A673 (cell line): ENCODE measurements at places on chromosomes 13 and 19.

GRCh38 chr19:56269348-56269747, 3.2 kb upstream of the EDDM13 start:
- no peak for DNase-seq

GRCh38 chr13:62663767-62664166, 1248.1 kb upstream of the PCDH20 start:
- no peak for DNase-seq

DNA sequence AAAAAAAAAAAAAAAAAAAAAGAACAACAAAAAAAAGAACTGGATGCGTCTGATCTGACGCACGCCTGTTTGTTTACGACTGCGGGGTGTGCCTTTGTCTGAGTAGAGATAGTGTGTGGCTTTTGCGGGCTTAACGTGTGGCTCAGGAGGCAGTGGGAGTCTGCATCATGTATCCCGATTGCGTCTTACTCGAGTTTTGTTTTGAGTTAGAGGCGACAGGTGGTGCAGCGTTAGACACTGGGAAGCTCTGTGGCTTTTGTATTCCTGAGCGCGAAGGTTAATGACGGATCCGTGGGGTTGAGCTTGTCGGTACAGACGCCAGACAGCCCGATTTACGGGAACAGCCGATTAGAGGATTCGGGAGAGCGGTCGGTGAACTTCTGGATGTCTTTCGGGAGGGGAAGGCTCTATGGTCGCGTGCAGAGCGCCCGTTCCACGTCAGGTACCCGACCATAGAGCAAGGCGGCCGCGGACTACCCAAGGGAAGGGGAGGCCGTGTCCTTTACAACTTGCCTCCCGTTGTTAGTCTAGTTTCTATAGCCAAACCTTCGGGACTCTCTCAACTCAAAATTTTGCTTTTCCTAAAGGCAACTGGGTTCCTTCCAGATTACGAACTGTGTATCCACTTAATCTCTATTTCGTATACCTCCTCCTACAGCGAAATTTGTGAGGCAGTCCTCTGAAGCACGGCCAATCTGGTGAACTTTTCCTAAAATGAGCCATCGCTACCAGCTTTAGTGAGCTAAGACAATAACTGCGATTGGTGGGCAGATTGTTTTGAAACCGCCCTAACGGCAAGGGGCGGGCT, 926 bp upstream of the HNRNPUL1 start:
- DNase-seq = no peak

- DNase-seq = no peak
These were observed 45.6 kb downstream of the CEBPG start for GRCh38 chr19:33418871-33419787.

DNA sequence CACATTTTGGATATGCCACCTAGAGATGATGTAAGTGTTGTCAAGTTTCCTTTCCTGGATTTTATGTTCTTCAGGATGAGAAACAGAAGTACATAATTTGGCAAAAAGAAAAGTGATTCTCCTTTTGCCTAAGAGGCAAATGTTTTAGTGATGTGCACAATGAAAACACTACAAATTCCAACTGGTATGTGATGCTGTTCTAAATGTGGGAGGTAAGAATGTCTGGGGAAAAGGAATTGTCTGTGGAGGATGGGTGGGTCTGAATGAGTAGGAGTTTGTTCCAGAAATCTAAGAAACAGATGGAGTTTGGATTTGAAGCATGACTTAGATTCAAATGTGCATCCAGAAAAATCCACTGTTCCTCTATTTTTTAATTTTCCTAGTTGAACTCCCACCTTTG, 473.6 kb upstream of the SPRY2 start:
- DNase-seq = no peak

GRCh38 chr13:101127741-101128353, 288.5 kb downstream of the NALCN start:
- DNase-seq = peak; percentile 71

- DNase-seq = no peak
These were observed 202.5 kb upstream of the RFC3 start for GRCh38 chr13:33615436-33615835.

GRCh38 chr19:3578390-3578789, 5.6 kb downstream of the HMG20B start:
- no peak for DNase-seq

DNA sequence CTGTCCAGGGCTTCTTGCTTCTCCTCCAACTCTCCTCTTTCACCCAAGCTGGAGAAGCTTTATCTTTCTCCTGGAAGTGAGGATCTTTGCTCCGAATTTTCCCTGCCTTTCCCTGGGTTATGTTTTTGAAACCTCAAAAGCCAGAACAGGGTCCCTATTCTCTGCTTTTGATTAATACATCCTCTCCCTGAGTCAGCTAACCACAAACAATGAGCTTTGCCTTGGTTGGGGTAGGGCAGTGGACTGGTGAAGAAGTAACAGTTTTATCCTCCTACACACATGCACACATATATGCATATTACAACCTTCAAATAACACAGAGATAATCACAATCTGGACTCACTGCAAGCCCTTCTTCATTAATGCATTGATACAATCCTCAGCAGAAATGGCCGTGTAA, 44.6 kb downstream of the DLEU7 start:
- DNase-seq = no peak

DNA sequence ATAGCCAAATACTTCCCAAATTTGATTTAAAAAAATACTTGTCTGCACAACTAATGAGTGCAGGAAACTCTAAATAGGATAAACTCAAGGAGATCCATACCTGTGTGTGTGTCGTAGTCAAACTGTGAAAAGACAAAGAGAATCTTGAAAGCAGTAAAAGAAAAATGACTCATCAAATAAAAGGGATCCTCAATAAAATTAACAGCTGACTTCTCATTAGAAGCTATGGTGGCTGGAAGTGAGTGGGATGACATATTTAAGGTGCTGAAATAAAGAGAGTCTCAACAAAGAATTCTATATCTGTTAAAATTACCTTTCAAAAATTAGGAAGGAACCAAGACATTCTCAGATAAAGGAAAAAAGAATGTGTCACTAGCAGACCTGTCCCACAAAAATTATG, 13.7 kb downstream of the RNASEH2B start:
- no peak for DNase-seq

- DNase-seq = no peak
These were observed 1.8 kb upstream of the POLRMT start for GRCh38 chr19:634975-635652.

DNA sequence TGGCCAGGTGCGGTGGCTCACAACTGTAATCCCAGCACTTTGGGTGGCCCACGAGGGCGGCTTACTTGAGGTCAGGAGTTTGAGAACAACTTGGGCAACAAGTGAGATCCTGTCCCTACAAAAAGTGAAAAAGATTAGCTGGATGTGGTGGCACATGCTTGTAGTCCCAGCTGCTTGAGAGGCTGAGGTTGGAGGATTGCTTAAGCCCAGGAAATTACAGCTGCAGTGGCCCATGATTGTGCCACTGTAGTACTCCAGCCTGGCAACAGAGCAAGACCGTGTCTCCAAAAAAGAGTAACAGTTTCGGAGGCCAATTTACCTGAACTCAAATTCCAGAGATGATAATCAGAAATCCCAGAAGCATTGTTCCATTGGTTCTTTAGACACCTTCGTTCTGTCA, 4.4 kb downstream of the ZNF473 start:
- DNase-seq = no peak

- no peak for DNase-seq
These were observed 112.4 kb downstream of the ZNF429 start for GRCh38 chr19:21617740-21618339.

DNA sequence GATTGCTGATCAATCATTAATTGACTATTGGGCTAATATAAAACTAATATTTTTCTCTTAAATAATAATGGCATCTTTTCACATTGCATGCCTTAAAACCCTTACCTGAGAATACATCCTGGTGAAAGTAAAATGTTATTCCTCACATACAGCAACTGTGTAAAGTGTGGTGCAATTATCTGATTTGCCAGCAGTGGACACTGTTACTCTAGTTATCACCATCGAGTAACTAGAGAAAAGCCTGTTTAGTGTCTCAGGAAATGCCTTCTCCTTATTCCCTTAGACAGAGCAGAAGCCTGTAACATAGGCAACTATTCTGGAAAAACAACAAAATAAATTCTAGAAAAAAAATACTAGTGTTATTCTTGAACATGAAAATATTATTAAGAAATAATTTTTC, 459.8 kb downstream of the FGF14 start:
- DNase-seq = peak; percentile 80

DNA sequence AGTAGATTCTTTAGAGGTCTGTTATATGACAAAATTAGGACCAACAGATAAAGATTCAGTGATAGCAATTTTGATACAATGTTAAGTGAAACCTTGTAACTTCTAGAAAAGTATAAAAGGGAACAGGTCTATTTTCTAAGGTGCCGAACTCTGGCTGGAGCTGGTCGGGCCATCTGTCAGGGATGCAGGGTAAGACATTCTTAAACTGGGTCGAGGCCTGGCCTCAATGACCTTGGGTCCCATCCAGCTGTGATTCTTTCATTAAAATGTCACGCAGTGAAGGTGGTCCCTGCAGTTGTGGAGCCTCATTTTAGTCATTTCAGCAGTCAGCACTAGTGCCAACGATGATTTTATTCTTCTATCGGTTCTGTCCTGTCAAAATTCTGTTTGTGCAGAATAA, 271.9 kb upstream of the SPRY2 start:
- no peak for DNase-seq

DNA sequence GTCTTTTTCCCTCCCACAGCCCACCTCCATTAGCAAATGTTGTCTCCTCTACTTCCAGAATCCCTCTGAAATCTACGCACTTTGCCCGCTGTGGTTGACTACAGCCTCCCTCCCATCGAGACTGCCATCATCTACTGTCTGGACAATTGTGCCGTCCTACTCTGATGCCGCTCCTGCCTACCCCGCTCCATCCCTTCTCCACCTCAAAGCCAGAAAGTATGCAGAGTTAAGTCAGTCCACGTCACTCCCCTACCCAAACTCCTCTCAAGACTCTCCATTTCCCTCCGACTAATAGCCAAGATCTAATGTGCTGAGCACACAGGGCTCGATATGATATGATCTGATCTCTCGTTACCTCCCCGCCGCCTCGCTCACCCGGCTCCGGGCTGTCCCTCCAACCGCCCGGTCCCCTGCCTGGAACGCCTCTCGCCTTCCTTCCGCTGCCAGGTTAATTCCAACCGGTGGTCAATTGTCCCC, 556 bp downstream of the CACTIN start:
- no peak for DNase-seq

- DNase-seq = peak; percentile 75
These were observed 13.6 kb downstream of the CCDC97 start for GRCh38 chr19:41323430-41324125.

- DNase-seq = no peak
These were observed 14.4 kb upstream of the CEBPA start for GRCh38 chr19:33316541-33317264.

DNA sequence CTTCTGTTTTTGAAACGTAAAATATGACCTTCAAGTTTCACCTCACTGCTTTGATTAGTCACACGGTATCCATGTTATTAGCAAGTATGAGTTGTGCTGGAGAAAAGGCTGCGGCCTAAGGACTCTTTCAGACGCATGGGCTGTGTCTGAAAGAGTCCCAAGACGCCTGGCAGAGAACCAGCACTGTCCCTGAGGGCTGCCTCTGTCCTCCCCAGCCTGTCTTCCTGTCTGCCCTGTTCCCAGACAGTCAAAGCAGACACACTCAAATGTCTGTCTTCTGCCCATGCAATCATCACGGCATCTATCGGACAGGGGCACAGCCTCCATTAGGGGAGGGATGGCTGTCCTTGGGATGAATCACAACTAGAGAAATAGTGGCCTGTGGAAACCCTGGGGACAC, 65.5 kb downstream of the DPY19L3 start:
- DNase-seq = no peak

DNA sequence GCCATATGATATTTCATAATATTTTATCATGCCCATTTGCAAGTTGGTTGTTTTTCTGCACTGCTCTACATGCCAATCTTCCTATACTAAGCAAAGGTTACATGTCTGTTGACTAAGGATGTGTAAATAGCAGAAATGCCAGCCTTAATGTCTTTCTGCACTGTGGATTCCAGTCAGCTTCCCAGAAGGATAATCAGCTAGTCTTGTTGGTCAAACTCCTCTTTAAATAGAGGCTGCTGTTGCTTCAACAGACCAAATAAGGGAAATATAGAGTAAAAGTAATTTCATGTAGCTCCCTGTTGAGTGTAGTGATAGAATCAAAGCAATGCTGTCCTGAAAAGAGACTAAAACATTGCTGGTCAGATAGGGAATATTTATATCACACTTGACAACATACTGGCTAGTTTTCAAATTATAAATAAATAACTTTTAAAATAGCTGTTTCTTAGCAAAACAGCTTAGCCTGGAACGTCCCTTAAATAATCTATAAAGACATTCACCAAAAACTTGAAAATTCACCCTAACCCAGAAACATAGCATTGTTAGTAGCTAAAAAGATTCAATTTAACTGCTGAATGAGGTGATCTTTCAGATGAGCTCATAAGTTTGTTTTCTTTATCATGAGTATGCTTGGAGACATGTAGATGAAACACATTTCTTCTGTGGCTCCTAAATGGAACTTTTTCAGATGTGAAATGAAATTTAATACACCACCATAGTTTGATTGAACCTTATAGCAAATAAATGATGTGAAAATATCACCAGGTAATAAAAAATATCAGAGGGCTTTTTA, 56.6 kb downstream of the FRY start:
- DNase-seq = no peak

- DNase-seq = peak; percentile 48
These were observed 18.7 kb upstream of the ZNF888 start for GRCh38 chr19:52941941-52942385.

DNA sequence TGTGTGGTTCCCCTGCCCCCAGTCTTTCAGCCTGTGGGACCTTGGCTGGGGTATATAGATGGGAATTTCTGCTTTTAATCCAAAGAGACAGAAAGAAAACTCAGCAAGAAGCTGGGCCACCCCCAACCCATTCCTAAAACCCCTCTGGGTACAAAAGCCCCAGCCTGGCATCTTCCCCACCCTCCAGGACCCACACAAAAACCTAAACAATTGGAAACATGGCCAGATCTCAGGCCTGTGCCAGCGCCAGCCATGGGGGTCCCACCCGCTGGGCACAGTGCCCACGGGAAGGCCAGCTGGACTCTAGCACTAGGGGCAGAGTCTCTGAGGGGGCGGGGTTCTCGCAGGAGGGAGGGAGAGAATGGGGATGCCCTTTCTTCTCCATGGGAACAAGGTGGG, 8.6 kb downstream of the LYL1 start:
- no peak for DNase-seq

DNA sequence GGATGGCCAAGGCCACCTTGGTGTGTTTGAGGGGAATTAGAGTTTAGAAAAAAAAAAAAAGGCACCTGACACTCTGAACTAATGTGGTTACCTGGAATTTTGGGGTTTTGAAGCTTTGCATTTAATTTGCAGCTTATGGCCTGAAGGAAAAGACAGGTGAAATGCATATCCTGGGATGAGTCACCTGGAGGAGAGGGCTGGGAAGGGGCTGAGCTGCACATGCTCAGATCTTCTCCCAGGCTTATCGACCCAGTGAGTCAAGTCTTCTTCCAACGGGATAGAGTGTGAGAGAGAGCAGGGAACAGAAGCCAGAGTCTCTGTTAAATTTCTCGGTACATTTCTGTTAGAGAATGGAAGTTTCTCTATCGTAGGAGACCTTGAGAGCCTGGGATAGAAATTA, 29.7 kb upstream of the ALOX5AP start:
- no peak for DNase-seq

GRCh38 chr13:112900691-112901091, 68.3 kb upstream of the MCF2L start:
- no peak for DNase-seq

DNA sequence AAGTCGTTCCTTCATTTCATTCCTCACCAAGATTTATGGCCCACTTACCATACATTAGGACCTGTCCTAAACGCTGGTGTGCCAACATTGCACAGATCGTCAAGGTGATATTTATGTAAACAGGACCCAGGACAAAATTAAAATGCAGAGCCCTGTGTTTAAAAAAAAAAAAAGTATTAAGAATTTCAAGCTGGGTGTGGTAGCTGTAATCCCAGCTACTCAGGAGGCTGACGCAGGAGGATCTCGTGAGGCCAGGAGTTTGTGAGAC, 6.5 kb upstream of the ZNF444 start:
- no peak for DNase-seq
